ENCODE measurements at places on chromosomes 12 and 14.

- peaks cover 22% of the 10 kb centered on the region for H3K36me3 ChIP-seq
- no peaks in the 10 kb centered on the region for H3K27me3 ChIP-seq
- no peak overlapping the region for H3K4me3 ChIP-seq
- no peak for DNase-seq
- H3K4me1 ChIP-seq: peaks cover 15% of the 10 kb centered on the region
- H3K27ac ChIP-seq: no peak overlapping the region
Observed at GRCh38 chr12:124388038-124388671, 93.3 kb downstream of the RFLNA start.

GRCh38 chr14:24179294-24179960 lies 7.5 kb downstream of the REC8 start:
- H3K27ac ChIP-seq: no peak overlapping the region
- no peak for DNase-seq
- no peak overlapping the region for H3K4me3 ChIP-seq
- H3K4me1 ChIP-seq: no peaks in the 10 kb centered on the region

- peaks cover 7% of the 10 kb centered on the region for H3K27me3 ChIP-seq
- no peak overlapping the region for H3K27ac ChIP-seq
- H3K36me3 ChIP-seq: no peaks in the 10 kb centered on the region
- no peak overlapping the region for H3K4me3 ChIP-seq
- H3K4me1 ChIP-seq: no peaks in the 10 kb centered on the region
Observed at GRCh38 chr12:66398931-66399910, 96.9 kb downstream of the HELB start.

DNA sequence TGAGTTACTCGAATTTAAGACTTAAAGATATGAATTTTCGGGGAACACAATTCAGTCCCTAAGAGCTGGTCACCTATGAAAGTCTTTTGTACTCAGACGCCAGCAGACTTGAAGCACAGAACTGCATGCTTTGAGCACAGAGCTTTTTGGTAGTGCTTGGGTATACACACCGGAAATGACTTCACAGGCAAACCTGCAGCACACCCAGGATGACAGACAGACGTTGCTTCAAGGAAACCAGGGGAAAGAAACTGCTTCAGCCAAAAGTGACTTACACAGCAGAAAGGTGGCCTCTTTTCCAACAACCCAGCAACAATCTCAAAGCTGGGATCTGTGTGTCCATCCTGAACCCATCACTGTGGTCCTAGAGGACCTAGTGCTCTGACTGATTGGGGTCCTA lies 975.1 kb downstream of the AACS start:
- DNase-seq: no peak
- no peak overlapping the region for H3K27ac ChIP-seq
- H3K4me3 ChIP-seq: no peak overlapping the region
- no peaks in the 10 kb centered on the region for H3K27me3 ChIP-seq
- no peaks in the 10 kb centered on the region for H3K4me1 ChIP-seq
- H3K36me3 ChIP-seq: no peaks in the 10 kb centered on the region

DNA sequence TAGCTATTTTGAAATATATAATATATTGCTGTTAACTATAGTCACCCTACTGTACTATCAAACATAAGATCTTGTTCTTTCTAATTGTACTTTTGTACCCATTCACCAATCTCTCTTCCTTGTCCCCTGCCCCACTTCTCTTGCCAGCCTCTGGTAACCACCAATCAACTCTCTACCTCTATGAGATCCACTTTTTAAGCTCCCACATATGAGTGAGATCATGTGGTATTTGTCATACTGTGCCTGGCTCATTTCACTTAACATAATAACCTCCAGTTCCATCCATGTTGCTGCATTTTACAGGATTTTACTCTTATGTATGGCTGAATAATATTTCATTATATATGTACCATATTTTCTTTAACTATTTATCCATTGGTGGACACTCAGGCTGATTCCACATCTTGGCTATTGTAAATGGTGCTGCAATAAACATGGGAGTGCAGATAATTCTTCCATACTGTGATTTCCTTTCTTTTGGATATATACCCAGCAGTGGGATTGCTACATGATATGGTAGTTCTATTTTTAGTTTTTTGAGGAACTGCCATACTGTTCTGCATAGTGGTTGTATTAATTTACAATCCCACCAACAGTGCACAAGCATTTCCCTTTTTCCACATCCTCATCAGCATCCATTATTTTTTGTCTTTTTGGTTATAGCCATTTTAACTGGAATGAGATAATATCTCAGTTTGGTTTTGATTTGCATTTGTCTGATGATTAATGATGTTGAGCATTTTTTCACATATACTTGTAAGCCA lies 33.5 kb upstream of the SPIC start:
- H3K27ac ChIP-seq: no peak overlapping the region
- DNase-seq: no peak
- no peaks in the 10 kb centered on the region for H3K27me3 ChIP-seq

DNA sequence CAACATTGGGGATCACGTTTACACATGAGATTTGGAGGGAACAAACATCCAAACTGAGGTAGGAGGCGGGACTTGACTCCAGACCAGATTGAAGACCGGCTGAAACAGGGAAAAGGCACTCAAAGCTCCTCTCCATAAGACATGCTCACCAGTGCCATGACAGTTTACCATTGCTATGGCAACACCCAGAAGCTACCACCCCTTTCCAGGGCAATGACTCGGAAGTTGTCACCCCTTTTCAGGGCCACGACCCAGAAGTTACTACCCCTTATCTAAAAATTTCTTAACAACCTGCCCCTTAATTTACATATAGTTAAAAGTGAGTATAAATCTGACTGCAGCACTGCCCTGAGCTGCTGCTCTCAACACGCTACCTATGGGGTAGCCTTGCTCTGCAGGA lies 34.1 kb downstream of the TMEM233 start:
- no peaks in the 10 kb centered on the region for H3K4me1 ChIP-seq
- peaks cover 4% of the 10 kb centered on the region for H3K27me3 ChIP-seq
- H3K27ac ChIP-seq: no peak overlapping the region
- no peak for DNase-seq
- H3K4me3 ChIP-seq: no peak overlapping the region

DNA sequence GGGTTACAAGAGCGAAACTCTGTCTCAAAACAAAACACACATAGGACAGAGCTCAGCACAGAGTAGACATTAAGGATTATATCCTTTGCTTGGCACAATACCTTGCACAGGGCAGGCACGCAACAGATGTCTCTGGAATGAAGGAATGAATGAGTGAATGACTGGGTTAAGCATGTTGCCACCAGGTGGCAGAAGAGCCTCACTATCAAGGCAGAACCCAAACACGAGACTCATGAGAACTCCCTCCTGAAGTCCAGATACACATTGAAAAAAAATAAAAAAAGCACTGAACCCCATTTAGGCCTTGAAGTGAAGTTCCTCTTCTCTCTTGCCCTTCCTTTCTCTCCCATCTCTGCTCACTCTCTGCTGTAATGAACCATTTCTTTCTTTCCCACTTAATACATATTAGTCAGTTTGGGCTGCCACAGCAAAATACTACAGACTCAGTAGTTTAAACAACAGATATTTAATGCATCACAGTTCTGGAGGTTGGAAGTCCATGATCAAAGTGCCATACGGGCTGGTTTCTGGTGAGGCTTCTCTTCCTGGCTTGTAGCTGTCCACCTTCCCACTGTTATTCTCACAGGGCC lies 26.6 kb upstream of the LTA4H start:
- no peak overlapping the region for H3K4me3 ChIP-seq
- H3K4me1 ChIP-seq: peaks cover 12% of the 10 kb centered on the region
- no peak overlapping the region for H3K27ac ChIP-seq

DNA sequence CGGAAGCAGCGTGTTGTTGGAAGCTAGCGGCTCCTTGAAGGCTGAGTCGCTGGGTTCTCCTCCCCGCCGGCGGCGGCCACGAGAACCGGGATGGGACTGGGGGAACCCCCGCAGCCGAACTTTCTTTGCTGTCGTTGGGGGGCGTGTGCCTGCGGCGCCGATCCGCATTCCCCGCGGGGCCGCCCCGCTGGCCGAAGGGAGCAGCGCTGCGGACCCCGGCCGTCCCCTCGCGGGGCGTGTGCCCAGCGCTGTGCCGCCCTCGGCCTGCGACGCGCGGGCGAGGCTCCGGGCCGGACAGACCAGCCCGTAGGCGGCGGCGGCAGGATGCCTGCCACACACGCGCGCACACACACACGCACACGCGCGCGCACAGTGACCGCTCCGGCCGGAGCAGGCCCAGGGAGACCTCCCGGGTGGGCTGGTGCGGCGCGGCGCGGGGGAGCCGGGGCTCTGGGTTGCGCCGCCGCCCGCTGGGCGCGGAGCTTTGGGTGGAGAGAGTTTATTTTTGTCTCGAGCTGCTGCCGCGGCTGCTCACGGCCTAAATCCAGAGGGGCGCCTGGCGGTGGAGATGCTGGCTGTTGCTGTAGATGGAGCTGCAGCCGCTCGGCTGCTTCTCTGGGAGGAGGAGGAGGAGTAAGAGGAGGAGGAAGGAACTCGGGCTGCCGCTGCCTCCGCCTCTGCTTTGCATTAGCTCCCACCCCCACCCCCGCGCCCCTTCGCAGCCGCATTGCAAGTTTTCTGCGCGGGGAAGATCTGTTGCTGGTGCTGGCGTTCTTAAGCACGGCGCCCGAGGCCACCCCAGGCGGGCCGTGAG lies at the start of gene SAMD4A:
TSS of gene SAMD4A (plus strand) at position 719 of the 814 bp plus-strand sequence. CDS start 789 bp downstream, outside the sequence.
- peak within 1 kb of the TSS; percentile 87 for H3K27ac ChIP-seq
- H3K4me1 ChIP-seq: peaks cover 10% of the 10 kb centered on the region
- no peaks in the 10 kb centered on the region for H3K27me3 ChIP-seq
- H3K36me3 ChIP-seq: no peaks in the 10 kb centered on the region
- peak; percentile 43 for DNase-seq

GRCh38 chr14:105090493-105091053 lies 25.3 kb upstream of the GPR132 start:
- H3K4me1 ChIP-seq: peaks cover 31% of the 10 kb centered on the region
- no peak overlapping the region for H3K27ac ChIP-seq
- no peaks in the 10 kb centered on the region for H3K27me3 ChIP-seq
- peak; percentile 67 for DNase-seq
- H3K36me3 ChIP-seq: no peaks in the 10 kb centered on the region

GRCh38 chr12:75097003-75097402 lies 112.6 kb downstream of the KCNC2 start:
- H3K36me3 ChIP-seq: no peaks in the 10 kb centered on the region
- H3K4me1 ChIP-seq: no peaks in the 10 kb centered on the region
- no peak overlapping the region for H3K27ac ChIP-seq
- DNase-seq: no peak

DNA sequence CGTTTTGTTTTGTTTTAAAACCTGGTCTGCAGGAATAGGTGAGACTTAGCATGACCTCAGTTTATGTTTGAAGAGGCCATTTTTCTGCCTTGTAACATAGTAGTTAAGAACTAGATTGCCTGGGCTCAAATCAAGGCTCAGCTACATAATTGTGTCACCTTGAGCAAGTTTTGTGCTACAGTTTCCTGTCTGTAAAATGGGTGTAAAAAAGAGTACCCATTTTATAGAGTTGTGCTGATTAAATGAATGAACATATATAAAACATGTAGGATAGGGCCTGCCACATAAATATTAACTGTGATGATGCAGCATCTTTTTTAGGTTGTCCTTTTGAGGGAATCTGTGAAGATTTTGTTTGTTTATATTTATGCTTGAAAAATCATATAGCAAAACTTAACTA lies 7.2 kb downstream of the WNK1 start:
- no peaks in the 10 kb centered on the region for H3K36me3 ChIP-seq
- no peak for DNase-seq
- no peak overlapping the region for H3K4me3 ChIP-seq
- H3K27ac ChIP-seq: no peak overlapping the region
- H3K4me1 ChIP-seq: peaks cover 31% of the 10 kb centered on the region

DNA sequence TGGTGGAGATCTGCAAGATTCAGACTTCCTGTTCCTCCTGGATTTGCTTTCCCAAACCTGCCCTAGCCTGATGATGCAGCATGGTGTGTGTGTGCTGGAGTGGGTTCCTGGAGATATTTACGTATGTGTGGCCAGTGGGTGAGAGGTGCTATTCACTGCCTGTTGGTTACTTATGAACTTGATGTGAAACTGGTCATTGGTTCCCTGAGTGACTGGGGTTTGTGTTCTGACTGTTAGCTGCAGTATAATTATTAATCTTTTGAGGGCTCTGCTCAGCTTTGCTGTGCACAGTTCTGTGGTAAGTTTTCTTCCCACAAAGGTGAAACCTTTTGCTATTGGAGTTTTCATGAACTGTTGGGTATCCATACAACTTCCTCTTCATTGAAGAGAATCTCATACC lies 541.8 kb upstream of the FBXO33 start:
- H3K27me3 ChIP-seq: no peaks in the 10 kb centered on the region
- no peak overlapping the region for H3K27ac ChIP-seq
- H3K4me1 ChIP-seq: no peaks in the 10 kb centered on the region
- no peaks in the 10 kb centered on the region for H3K36me3 ChIP-seq
- H3K4me3 ChIP-seq: no peak overlapping the region

DNA sequence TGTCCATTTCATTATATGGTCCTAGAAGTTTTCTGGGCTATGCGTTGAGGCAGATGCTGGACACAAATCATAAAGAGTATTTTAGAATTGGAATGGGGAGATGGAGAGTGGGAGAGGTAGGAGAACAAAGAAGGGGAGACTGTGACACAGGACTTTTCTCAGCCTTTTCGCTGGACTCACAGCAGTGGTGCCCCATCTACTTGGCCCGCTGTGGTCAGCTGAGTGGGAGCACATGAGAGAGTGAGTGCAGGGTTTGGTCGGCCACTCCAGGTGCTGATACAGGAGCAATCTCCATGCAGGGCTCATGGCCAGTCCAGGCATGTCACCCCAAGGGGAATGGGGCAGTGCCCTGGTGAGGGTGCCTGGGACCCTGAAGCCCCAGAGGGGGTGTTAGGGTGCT lies 109.0 kb downstream of the MYRFL start:
- no peaks in the 10 kb centered on the region for H3K27me3 ChIP-seq
- H3K27ac ChIP-seq: no peak overlapping the region
- no peak overlapping the region for H3K4me3 ChIP-seq
- no peak for DNase-seq
- H3K36me3 ChIP-seq: no peaks in the 10 kb centered on the region
- H3K4me1 ChIP-seq: no peaks in the 10 kb centered on the region

DNA sequence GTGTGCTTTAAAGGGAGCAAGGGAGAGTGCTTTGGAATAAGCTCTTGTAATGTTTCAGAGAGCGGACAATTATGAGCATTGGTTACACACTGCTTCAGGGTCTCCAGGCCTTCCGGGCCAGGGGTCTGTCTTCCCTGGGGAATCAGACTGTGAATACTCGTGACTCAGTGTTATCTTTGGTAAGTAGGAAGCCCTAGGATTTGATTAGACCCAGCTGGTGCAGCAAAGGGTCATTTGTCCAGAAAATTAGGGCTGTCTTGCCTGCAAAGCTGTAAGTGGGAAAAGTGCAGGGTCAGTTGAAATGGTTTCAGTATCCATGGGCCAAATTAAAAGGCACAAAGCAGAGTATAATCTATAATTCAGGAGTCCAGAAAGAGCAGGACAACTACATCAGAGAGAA lies 475.6 kb downstream of the MED13L start:
- no peak for DNase-seq
- H3K27me3 ChIP-seq: no peaks in the 10 kb centered on the region
- no peaks in the 10 kb centered on the region for H3K4me1 ChIP-seq
- no peak overlapping the region for H3K4me3 ChIP-seq
